Inflammatory macrophage (primary cell): ENCODE measurements at places on chromosomes 16 and 17.

DNA sequence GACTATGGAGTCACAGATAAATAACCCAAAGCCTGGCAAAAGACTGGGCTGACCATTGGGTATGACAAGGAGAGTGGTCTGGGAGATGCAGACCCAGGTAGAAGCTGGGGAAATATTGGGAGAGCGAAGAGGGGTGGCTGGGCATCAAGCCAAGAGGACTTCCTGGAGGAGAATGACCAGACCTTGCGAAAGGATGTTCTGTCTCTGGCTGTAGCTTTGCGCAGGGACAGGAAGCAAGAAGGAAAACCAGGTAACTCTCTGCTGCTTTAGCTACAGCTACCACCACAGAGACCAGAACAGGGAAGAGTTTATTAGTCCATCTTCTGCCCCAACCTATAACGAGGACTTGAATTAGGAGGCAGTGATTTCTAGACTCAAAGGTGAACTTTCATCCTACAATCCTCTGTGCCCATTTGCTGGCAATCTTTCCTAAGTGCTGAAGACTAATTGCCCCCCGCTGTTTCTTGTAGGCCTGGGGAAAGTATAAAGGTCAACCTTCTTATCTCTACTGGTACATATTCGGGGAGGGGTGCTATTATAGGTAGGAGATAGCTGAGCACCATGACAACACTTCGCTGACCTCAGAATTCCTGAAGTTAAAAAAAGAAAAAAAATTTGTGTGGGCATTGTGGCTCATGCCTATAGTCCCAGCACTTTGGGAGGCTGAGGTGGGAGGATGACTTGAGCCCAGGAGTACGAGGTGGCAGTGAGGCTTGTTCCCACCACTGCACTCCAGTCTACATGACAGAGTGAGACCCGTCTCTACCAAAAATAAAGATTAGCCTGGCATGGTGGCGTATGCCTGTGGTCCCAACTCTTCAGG, 19.1 kb upstream of the KIFC3 start:
- no peak for DNase-seq

DNA sequence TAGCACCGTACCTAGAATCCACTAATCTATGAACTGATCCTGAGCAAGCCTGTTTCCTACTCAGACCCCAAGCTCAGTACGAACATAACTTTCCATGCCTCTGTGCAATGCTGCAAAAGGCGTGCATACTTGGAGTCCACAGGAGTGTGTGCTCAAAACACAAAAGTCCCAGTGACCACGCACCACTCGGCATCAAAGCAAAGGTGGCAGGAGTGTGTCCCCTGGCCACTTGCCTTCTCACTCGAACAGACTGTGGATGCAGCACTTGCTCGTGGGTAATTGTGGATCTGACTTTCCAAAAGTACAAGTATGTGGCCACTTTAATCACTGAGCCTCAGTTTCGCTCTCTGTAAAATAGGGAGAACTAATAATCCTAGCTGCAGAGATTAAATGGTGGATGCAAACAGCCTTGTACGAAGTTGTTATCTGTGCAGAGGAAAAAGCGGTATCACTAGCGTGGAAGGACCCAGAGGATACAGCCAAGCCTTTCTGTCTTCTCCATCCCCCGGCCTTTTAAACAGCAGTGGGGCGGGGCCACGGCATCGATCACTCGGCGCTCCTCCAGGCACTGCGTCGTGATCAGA, 311 bp upstream of the KDM8 start:
- no peak for DNase-seq

- peak; percentile 61 for DNase-seq
These were observed 7.9 kb upstream of the MT2A start for GRCh38 chr16:56600398-56600999.

DNA sequence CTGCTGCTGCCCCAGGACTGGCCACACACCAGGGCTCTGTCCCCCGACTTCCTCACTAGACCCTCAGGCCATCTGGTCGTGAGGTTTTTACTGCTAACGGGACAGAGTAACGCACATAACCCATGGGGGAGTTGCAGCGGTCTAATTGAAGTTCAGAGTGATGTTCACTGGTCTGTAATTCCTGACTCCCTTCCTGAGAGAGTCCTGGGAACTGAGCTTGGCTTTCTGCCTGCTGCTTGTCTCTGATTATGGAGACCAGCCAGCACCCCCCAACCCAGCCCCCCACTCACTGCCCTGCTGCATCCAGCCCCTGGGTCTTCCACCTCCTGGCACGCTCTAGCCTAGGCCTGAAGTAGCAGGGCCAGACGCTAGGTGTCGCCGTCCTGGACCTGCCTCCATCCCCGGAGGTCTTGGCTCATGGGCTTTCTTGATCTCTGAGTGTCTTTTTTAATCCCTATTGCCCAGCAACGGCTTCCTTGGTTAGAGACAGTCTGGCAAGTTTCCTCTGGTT, 192.9 kb downstream of the CCDC182 start:
- DNase-seq, result no peak

DNA sequence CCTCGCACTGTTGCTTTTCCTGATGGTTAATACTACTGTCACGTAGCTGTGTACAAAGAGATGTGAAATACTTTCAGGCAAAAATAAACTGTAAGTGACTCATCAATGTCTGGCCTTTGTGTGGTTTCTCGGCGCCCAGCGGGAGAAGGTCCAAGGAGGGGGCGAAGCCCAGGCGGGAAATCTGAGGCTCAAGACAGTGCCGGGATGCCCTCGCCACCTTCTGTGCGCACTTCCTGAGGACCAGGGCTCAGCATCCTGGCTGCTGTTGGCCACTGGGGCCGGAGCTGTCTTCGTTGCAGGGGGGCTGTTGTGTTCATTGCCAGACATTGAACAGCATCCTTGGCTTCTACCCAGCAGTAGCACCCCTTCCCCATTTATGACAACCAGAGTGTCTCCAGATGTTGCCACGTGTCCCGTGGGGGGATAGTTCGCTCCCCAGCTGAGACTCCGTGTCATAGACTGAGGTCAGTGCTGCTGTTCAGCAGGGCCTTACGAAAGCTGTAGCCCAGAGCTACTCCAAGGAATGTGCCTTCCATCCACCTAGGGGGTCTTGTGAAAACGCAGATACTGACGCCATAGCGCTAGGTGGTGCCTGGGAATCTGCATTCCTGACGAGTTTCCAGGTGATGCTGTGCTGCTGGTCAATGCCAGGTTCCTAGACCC, 67.3 kb upstream of the PLCG2 start:
- DNase-seq, result peak; percentile 38

- DNase-seq, result no peak
These were observed 49.8 kb downstream of the CDH1 start for GRCh38 chr16:68786685-68787418.

GRCh38 chr16:77570574-77570973, 135.7 kb upstream of the ADAMTS18 start:
- DNase-seq, result no peak

DNA sequence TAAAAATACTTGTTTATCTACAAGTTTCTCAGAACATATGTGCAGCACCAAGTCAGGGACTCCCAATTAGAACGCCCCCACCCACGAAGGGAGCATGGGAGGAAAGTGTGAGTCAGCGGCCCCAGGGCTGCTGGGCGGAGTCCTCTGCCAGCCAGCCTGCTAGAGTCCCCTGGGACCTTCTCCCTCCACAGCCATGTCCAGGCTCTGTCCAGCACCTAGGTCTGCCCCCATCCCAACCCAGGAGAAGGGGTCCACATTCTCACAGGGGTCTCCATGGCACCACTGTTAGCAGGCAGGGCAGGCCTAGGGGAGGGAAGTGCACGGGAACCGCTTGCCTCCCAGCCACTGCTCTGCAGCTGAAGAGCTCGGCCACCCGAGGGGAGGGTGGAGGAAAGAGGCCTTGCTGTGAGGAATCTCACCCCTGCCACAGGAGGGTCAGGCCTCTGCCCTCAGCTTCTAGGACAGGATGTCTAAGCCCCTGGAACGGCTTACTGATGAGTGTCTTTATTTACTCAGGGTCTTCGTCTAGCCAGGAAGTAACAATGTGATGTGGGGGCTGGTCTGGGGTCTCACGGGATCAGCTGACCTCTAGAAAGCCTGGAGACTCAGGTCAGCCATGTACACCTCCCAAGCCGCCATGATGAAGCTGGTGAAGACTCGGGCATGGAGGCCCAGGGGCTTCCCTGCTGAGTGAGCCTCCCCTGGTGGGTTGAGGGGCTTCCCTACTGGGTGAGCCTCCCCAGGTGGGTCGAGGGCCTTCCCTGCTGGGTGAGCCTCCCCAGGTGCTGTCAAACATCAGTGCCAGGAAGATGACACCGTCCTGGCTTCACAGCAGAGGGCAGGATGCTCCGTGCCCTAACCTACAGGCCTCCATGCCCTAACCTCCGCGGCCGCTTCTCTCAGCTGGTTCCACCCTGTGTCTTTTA, 190.3 kb downstream of the RBFOX3 start:
- no peak for DNase-seq

DNA sequence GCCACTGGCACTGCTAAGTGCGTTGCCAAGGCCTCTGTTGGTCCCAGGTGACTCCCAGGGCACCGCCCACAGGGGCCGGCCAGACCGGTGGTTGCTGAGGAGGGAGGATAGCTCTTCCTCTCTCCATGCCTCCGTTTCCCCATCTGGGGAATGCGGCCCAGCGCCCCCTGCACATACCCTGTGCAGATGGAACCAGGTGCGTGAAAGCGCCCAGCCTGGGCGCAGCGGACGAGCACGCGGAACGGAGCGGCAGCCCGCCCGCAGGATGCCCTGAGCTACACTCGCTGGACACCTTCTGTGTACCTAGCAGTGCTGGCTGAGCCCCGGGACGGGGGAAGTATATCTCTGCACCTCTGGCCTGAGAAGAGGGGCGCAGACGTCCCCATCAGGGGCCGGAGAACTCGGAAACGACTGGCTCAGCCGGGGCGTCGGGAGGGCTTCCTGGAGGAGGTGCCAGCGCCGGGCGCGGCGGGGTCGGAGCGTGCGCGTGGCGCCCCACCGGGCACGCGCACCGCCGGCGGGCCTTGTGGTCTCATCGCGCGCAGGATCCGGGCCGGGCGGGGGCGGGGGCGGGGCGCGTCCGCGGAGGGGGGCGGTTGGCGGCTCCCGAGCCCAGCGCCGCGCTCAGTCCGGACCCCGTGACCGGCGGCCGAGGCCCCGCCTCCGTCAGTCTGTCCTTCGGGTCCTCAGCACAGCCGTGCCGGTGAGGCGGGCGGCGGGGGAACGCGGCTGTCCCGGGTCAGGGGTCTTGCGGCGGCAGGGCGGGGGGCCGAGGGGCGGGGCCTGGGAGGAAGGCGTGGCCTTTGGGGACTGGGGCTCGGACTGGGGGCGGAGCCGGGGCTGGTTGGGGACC, at the start of the genes CCDC78 and HAGHL:
TSS of gene CCDC78 (minus strand) at position 6 of the 853 bp plus-strand sequence. CDS start 76 bp downstream, outside the sequence.
TSS of gene HAGHL (plus strand) at position 669 of the 853 bp plus-strand sequence. CDS start 404 bp downstream, outside the sequence.
- peak; percentile 73 for DNase-seq

DNA sequence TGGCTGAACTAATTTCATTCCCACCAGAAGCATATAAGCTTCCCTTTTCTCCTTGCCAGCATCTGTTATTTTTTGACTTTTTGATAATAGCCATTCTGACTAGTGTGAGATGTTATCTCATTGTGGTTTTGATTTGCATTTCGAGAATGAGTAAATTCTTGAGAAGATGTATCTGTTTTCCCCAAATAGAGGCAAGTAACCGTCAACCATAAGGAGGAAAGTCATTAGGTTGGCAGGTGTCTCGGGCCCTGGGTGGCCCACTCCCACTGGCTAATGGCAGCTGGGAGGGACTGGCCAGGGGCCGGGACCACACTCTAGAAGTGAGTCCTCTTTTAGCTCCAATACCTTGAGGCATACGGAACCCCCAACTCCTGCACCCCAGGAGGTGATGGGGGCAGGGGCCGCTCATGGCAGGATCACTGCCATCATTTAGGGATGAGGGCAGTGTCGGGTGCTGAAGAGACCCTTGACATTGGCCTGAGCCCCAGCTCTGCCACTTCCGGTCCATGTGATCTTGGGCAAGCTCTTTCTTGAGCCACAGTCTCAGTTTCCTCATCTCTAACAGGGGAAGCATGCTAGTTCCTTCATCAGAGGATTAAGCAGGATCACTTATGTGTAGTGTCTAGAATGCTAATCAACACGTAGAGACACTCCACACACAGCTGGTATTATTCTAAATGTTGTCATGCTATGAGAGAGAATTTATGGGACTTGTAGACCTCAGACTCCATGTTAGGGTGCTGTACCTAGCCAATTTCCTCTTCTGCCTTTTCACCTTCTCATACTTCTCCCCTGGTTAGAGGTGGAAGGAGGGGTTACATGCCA, 44.3 kb downstream of the RGS9 start:
- DNase-seq, result peak; percentile 60

DNA sequence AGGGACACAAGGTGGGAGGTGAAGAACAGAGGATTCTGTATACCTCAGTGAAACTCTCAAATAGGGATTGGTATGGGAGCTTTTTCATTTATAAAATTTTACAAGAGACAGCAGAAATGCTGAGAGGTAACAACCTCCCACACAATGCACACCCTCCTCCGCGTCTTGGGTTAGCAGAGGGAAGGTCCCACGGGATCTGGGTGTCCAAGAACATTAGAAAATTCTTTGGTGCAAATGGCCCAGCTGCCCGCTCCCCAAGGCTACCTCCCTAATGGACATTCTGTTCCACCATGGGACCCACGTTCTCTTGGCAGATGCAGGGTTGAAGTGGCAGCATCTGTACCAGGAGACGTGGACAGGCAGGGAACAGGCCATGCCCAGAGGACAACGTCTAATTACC, 22.5 kb downstream of the GPR139 start:
- no peak for DNase-seq
